ENCODE measurements at places on chromosomes 12 and 14.

GRCh38 chr14:55964091-55964490, 154.1 kb upstream of the PELI2 start:
- no peak for DNase-seq
- no peaks in the 10 kb centered on the region for H3K27me3 ChIP-seq
- no peak overlapping the region for H3K27ac ChIP-seq

DNA sequence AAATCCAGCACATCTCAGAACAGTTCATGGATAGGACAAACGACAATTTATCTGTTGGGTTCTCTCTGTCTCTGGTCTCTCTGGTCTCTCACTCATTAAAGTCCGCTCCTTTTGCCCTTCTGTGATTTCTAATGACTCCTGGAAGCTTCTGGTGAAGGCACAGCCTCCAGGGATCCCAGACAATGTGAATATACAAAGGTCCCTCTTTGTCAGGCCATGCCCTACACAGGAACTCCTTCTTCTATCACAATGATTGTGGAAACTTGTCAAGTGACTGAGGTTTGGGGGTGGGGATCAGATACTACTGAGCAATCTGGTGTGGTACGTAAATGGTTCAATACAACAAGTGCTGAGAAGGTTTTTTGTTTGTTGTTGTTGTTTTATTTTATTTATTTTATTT, 42.7 kb upstream of the CDK17 start:
- no peak for DNase-seq
- no peaks in the 10 kb centered on the region for H3K27me3 ChIP-seq
- H3K27ac ChIP-seq = no peak overlapping the region
- H3K4me1 ChIP-seq = no peaks in the 10 kb centered on the region
- no peak overlapping the region for H3K4me3 ChIP-seq

- H3K4me1 ChIP-seq = peaks cover 78% of the 10 kb centered on the region
- H3K4me3 ChIP-seq = no peak overlapping the region
Observed at GRCh38 chr12:108117163-108117849, 11.8 kb upstream of the WSCD2 start.

- H3K36me3 ChIP-seq = peaks cover 53% of the 10 kb centered on the region
- H3K4me3 ChIP-seq = no peak overlapping the region
- DNase-seq = no peak
Observed at GRCh38 chr12:48765753-48766162, 23.1 kb downstream of the ADCY6 start.

DNA sequence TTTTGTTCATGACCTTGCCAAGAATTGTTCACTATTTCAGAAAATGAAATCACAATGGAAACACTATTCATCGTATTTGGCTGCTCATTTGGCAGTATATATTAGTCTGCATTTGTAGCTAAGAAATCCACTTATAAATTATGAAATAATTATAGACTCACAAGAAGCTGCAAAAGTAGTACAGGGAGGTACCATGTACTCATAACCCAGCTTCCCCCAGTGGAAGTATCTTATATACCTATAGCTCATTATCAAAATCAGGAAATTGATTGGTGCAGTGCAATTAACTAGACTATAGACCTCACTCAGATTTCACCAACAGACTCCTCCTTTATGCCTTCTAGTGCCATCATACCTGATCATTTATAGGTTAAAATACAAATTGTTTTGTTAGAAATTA, 178.8 kb upstream of the VASH1 start:
- H3K4me1 ChIP-seq = no peaks in the 10 kb centered on the region
- no peaks in the 10 kb centered on the region for H3K27me3 ChIP-seq
- no peaks in the 10 kb centered on the region for H3K36me3 ChIP-seq
- H3K27ac ChIP-seq = no peak overlapping the region
- H3K4me3 ChIP-seq = no peak overlapping the region

DNA sequence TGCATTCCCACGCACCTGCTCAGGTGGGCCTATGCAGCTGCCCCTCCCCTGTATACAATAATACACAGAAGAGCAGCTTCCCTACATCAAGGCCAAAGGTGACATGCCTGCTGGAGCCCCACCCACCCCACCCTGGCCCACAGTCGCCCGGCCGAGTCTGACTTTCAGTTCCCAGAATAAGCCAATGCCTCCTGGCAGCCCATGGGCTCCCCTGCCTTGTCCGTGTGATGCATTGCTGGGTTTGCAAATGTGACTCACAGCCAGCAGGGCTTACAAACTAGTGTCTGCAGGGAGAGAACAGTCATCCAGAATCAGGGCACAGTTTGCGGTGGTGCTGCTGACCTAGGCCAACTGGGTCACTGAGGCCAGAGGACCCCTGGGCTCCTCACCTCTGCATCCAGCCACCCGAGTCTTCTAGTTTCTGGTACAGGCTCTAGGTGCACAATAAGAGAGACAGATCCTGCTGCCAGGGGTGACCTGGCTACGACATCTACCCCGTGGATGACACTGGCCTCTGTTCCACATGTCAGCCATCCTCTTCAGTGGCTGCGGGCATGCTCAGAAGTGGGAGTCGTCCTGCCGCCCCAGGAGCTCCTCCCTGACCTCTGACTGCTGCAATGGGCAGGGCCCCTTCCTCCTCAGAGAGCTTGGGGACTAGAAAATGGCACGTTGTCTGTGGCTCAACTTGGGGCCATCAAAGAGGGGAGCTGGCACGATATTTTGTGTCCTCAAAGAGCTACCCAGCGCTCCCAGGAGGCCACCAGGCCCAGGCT, 84.5 kb downstream of the CHGA start:
- peak overlapping the region; percentile 89 for H3K27ac ChIP-seq
- H3K4me3 ChIP-seq = no peak overlapping the region
- H3K4me1 ChIP-seq = peaks cover 80% of the 10 kb centered on the region
- DNase-seq = no peak
- H3K36me3 ChIP-seq = no peaks in the 10 kb centered on the region

GRCh38 chr12:62963486-62964041, 28.6 kb upstream of the PPM1H start:
- no peak for DNase-seq
- no peak overlapping the region for H3K4me3 ChIP-seq
- H3K27ac ChIP-seq = no peak overlapping the region

- H3K27me3 ChIP-seq = no peaks in the 10 kb centered on the region
- no peaks in the 10 kb centered on the region for H3K36me3 ChIP-seq
- DNase-seq = no peak
- H3K4me1 ChIP-seq = no peaks in the 10 kb centered on the region
- H3K27ac ChIP-seq = no peak overlapping the region
Observed at GRCh38 chr14:100747021-100747586, 20.4 kb downstream of the DLK1 start.

GRCh38 chr12:64890873-64891468, 66.5 kb downstream of the TBC1D30 start:
- H3K27me3 ChIP-seq = no peaks in the 10 kb centered on the region
- H3K4me1 ChIP-seq = no peaks in the 10 kb centered on the region
- H3K36me3 ChIP-seq = no peaks in the 10 kb centered on the region
- no peak overlapping the region for H3K4me3 ChIP-seq

GRCh38 chr12:56487448-56488040, 417 bp downstream of the GLS2 start:
- DNase-seq = no peak
- peak overlapping the region; percentile 39 for H3K27ac ChIP-seq
- no peaks in the 10 kb centered on the region for H3K36me3 ChIP-seq
- no peaks in the 10 kb centered on the region for H3K27me3 ChIP-seq
- peaks cover 17% of the 10 kb centered on the region for H3K4me1 ChIP-seq

DNA sequence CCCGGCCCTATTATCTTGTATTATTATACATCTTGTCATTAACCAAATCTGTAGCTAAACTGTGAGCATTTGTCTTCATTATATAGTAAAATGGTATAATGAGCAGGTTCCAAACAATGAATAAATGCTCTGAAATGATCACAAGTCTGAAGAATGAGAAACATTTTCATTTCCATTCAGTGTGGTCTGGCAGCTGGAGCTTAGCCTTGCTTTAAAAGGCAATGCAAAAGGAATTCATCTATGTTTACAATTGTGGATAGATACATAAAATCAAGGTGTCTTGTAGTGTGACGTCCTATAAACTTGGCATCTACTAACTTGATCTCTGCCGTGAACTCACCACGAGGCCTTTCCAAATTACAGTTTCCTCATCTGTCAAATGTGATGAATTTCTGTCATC, 168.3 kb downstream of the RMST start:
- no peaks in the 10 kb centered on the region for H3K36me3 ChIP-seq
- H3K4me1 ChIP-seq = peaks cover 5% of the 10 kb centered on the region
- no peaks in the 10 kb centered on the region for H3K27me3 ChIP-seq
- no peak for DNase-seq
- H3K27ac ChIP-seq = no peak overlapping the region

DNA sequence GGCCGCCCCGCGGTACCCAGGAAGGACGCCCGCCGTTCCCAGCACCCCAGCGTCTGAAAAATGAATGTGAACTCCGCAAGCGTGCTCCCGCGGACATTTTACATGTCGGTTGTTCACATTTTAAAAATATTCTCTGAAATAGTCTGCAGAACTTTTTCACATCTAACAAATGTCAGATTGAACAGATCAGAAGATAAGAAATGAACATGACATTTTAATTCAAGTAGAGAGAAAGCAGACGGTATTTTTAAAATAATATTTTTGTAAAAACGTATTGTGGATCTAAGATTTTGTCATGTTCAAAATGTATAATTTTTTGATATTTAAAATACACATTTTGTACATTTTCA, 101.8 kb upstream of the DIO3 start:
- H3K4me1 ChIP-seq = peaks cover 14% of the 10 kb centered on the region
- H3K4me3 ChIP-seq = peak overlapping the region; percentile 33
- H3K27ac ChIP-seq = no peak overlapping the region
- DNase-seq = no peak

DNA sequence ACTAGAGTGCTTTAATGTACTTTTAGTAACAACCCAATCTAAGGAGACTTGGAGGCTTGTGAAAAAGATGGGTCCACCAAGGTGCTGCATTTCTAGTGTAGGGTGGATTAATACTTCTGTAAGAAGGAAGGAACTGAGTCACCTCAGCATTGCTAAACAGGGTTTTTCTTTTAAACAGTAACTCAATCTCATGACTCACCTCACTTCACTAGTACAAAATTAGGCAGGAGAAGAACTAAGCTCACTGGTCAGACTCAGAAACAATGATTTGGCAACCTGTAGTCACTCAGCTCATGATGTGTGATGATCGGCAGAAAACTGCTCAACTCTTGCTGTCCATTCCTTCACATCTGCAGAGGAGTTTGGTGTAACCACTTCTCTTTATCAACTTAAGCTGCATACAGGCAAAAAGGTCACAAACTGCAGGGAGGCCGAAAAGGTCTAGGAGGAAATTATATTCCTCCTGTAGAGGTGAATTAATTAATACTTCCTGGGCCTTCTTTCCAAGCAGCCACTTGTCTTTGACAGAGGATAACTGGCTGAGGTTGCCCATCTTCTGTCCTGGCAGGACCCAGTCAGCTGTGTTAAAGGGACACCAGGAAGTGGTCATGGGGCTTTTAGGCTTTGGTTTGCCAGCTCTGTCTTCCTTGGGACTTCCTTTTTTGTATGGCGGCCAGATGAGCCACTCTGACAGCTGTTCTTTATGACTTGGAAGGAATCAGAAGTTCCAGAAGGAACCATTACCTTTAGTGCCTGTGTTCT, 466.9 kb downstream of the FUT8 start:
- no peak overlapping the region for H3K4me3 ChIP-seq
- H3K27me3 ChIP-seq = no peaks in the 10 kb centered on the region
- DNase-seq = no peak
- no peaks in the 10 kb centered on the region for H3K36me3 ChIP-seq

DNA sequence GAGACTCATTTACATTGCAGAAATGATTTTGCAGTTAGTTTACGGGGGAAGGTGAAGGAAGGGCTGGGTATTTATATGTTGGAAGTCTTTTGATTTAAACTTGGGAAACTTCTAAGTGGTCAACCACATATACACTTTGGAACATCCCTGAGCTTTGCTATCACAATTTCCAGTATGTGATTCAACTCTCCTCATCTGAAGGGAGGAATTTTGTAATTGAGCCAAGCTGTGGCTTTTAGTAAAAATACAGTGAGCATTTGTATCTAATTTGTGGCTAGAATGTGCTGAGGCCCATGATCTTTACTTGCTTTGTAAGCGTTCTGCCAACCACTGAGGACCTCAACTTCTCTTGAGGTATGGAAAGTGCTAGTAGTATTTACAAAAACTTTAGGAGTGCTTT, 235.0 kb upstream of the PDZRN4 start:
- no peak overlapping the region for H3K4me3 ChIP-seq
- no peak overlapping the region for H3K27ac ChIP-seq
- no peaks in the 10 kb centered on the region for H3K27me3 ChIP-seq
- no peaks in the 10 kb centered on the region for H3K36me3 ChIP-seq
- DNase-seq = no peak

DNA sequence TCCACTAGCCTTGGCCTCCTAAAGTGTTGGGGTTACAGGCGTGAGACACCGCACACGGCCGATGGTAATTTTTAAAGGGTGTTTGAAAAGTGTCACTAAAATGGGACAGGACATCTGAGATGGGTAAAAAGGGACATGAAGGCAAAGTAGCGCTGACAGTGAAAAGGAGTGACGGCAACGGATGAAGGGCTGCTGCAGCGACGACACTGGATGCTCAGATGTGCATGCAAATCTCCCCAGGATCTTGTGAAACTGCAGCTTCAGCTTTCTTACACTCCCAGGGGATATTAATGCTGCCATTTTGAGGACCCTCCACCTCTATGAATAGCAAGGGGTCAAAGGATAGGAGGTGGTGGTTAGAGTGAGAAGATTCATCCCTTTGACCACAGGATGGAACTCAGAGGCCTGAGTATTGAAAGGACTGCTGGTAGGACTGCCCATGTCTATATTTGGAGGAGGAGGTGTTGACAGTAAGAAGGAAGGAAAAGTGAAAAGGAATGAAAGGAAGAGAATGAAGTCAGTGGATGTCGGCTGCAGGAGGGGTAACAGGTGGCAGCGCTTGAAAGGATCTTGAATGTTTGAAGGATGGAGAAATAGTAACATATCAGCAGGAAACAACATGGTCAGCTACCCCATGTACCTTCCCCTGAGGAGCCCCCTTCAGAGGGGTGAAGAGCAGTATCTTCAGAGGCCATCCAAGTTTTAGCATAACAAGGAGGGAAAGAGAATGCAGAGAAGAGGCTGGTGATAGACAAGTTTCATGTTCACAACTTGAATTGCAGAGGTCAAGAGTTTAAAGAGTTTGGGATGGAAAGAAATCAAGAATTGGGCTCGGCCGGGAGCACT, 37.1 kb downstream of the CLIP1 start:
- H3K27me3 ChIP-seq = no peaks in the 10 kb centered on the region
- peak overlapping the region; percentile 69 for H3K27ac ChIP-seq
- peaks cover 9% of the 10 kb centered on the region for H3K36me3 ChIP-seq
- no peak overlapping the region for H3K4me3 ChIP-seq

- peak within 1 kb of the TSS; percentile 93 for H3K27ac ChIP-seq
- no peaks in the 10 kb centered on the region for H3K27me3 ChIP-seq
- peak within 1 kb of the TSS; percentile 97 for H3K4me3 ChIP-seq
- H3K4me1 ChIP-seq = peaks cover 50% of the 10 kb centered on the region
- DNase-seq = peak; percentile 96
Observed at GRCh38 chr12:121712461-121713256, at the start of gene TMEM120B. Gene TMEM120B (plus strand): TSS chr12:121712752. CDS start chr12:121712896, 144 bp downstream.

Measured in esophagus muscularis mucosa (tissue), 4 donors.